ENCODE measurements at places on chromosomes 1 and 21.

DNA sequence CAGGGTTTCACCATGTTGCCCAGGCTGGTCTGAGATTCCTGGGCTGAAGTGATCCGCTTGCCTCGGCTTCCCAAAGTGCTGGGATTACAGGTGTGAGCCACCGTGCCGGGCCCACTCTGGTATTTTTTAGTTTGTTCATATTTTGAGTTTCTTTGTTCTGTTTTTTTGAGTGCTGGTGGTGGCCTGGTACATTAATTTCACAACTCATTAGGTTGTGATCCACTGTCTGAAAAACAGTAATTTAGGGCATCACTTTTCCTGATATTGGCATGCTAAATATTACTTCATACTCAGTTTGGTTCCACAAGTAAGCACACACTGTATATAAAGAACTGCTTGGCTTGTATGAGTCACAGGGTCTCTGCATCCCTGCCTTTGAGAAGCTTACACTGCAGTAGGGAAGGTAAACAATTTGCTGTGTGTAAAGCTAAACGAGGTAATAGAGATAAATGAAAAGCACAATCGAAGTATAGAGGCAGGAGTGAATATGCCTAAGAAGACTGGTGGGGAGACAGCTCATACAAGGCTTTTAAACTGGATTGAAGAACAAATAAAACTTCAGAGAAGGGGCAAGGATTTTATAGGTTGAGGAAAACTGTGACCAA lies 7.7 kb downstream of the SNX27 start:
- DNase-seq, result no peak

DNA sequence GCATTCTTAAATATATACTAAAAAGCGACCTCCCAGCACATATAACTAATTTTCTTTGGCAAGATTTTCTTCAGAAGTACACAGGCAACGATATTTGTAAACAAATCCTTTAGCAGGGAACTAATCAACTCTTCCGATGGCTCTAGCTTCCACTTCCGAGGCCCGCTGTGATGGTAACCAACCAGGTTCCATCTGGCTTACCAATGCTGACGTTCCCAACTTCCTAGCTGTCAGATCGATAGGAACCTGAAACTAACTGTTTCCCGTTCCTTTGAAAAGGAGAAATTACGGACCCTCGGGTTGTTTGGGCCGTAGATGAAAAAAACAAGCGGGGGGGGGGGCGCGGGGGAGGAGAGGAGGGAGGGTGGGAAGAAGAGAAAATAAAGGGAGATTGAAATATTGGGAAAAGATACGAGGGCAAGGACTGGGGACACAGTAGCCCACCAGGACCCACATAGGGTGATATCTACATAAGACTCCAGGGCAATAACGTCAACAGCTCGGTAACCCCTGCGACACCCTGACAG lies 513 bp downstream of the GTF2B start:
- peak; percentile 52 for DNase-seq

- no peak for DNase-seq
Measured at GRCh38 chr21:39094847-39095579, 88.2 kb downstream of the PSMG1 start.

DNA sequence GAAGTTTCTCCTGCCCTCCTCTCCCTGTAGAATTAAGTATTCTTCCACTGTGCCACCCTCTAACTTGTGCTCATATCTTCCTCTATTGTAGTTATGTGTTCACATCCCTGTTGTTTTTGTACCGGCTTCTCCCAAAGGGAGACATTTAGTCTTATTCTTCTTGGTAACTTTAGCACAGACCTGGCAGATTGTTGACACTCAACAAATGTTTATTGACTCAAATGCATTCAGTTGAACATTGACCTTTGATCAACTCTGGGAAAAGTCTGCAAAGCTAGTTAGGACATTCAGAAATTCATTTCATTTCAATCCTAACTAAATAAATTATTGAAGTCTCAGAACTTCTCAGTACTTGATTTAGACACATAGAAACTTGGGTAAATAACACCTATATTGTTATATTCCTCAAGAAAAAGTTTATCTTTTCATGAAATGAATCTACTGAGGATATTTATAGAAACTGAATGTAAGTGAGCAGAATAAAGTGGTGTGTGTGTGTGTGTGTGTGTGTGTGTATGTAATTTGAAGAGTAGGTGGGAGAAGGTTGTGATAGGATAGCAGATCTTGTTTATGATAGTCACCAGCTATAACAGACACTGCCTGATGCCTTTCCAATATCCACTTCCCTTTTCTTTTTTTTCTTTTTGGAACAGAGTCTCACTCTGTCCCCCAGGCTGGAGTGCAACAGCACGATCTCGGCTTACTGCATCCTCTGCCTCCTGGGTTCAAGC lies 872.4 kb upstream of the CXADR start:
- no peak for DNase-seq

DNA sequence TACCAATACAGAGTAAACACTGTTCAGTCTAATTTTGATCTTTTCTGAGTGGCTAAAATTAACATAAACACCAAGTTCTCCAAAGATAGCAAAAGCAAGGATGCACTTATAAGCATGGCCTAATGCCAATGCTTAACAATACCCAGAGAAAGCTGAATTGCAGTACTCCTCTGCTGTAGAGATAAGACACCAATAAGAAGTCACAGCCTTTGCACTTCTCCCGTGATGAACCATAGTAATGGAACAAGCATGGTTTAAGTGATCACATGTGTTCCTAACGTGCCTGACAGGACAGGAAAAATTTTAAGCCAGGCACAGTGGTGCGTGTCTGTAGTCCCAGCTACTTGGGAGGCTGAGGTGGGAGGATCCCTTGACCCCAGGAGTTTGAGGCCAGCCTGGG lies 5.6 kb downstream of the PRDX1 start:
- no peak for DNase-seq

DNA sequence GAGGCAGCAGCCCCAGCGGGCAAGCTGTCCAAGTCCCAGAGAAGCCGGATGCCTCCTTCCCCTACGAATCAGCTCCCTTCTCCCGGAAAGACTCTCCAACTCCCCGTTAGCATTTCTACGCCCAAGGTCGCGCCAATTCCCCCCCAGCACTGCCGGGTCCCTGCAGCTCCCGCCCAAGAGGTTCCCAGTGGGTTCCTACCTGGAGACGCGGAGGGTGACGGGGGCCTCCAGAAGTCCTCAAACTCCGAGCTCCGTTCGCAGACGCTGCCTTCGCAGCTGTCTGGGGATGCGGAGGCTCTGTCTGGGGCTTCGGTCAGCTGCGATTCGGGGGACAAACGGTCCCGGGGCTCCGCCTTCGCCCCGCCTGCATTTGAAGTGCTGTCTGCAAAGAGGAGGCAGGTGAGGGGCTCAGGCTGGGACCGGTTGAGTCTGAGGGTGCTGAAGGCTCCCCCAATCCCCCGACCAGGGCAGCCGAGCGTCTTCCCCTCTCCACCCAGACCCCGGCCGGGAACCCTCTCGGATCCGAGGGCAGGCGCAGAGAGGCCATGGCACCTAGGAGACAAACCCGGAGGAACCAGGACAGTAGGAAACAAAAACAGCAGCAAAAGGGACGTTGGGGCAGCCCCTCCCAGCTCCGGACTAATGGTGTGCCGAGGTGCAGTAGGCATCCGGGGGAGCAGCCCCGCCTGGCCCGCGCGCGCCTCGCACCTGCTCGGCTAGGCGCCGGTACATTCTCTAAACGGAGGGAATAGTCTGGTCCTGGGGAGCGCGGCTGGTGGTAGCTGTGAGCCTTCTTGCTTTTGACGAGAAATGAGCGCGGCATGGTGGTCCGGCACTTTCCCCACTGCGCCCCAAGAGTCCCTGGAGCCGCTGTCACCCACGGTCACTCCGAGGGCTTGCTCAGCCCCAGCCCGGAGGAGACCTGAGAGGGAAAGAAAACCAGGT lies 3.8 kb downstream of the GFI1 start:
- peak; percentile 42 for DNase-seq

- DNase-seq, result peak; percentile 31
Measured at GRCh38 chr1:65319141-65319540, 9.8 kb downstream of the DNAJC6 start.

DNA sequence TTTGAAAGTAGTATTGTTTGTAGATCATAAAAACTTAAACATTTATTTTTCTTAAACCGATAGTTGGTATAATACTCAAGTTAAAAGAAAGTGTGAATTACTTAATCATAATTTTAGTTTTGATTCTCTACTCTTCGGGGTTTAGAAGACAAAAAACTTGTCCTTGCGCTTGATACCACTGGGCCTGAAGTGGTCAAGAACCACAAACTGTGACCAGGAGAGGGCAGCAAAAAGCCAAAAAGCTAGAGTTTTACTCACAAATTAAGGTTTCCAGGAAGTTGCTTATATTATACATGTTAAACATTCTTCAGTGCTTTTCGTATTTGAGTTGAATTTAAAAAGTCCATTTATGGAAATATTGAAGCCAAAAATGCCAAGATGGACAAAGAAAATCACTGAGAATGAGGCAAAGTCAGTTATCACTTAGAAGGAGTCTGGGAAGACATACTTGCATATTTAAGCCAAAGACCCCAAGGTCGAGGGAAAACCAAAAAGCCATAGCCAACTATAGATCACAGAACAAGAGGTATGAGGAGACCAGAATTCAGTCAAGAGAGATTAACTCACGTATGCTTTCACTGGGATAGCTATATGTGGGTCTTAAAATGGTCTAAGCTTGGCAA lies 34.2 kb downstream of the EFCAB7 start:
- DNase-seq, result no peak

DNA sequence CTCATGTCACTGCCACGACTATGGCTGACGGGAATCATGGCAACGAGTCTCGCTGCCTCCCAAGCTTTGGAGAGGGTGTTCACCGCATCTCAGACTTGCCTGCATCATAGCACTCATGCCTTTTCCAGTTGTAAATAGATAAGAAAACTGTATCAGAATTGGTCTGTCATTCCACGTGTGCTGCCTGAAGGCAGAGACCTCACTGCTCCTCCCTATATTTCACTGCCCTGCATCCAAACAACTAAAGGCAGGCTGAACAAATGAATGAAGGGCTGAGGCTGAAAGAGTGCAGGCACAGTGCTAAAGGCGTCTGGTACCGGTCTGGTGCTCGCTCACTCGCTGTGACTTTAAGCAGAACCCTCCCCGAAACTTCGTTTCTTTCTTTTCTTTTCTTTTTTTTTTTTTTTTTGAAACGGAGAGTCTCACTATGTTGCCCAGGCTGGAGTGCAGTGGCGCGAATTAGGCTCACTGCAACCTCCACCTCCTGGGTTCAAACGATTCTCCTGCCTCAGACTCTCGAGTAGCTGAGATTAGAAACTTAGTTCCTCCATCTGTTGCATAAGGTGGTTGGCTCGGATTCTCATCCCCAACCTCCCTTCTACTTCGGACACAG lies 542 bp downstream of the EIF2B3 start:
- no peak for DNase-seq

DNA sequence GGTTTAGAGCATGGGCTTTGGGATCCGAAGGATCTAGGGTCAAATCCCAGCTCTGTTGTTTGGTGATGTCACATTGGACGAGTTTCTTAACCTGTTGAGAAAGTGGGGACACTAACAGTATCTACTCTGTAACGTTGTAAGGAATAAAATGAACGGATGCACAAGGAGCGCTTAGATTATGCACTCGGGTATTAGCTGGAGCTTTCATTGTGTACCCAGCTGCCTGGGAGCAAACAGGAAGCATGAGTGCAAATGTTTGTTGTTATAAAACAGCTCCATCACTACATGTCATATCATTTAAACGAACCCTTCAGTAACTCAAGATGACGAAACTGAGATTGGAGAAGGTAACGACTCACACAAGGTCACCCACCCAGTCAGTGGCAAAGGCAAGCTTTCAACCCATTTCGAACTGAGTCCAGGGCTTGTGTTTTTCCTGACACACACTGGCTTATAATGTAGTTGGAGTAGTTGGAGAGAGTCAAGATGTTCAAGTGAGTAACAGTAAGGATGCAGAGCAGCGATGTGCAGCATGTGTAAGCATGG lies 16.2 kb upstream of the SLC6A17 start:
- DNase-seq, result no peak

GRCh38 chr21:29155933-29156260 lies 25.5 kb downstream of the MAP3K7CL start:
- DNase-seq, result no peak

- DNase-seq, result no peak
Measured at GRCh38 chr1:14826172-14826636, 227.7 kb downstream of the KAZN start.

- DNase-seq, result peak; percentile 73
Measured at GRCh38 chr1:112618721-112619517, at the start of gene ST7L. TSS of gene ST7L (minus strand) at chr1:112619141. CDS start at chr1:112619113, 28 bp downstream.

DNA sequence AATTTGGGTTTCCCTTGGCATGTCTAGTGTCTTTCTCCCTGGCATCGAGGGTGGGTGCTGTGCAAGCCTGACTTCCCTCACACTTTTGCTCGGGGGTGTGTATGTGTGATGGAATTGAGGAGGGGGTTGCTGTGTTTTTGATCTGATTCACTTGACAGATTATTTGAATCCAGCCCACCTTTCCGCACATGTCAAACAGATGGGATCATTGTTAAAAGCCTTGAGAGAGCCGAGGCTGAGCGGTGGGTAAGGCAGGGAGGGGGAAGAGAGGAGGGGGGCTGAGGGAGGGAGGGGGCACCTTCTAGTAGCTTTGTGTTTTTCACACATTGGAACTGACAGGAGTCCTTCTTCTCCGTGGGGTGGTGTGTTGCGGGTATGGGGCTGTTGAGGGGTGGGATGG lies 90.0 kb downstream of the PAPPA2 start:
- no peak for DNase-seq

DNA sequence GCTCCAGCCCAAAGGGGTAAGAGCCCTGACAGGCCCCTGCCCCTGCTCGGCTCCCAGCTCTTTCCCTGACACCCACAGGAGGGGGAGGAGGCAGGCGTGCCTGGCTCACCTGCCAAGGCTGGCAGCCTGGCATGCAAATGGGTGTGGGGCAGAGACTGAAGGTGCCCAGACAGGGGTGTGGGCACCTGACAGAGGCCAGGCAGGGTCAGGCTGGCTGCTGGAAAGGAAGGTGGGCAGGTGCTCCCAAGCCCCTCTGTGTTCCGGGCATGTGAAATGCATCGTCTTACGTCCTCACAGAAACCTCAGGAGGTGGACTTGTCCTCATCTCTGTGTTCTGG lies 19.4 kb upstream of the CASZ1 start:
- DNase-seq, result no peak

DNA sequence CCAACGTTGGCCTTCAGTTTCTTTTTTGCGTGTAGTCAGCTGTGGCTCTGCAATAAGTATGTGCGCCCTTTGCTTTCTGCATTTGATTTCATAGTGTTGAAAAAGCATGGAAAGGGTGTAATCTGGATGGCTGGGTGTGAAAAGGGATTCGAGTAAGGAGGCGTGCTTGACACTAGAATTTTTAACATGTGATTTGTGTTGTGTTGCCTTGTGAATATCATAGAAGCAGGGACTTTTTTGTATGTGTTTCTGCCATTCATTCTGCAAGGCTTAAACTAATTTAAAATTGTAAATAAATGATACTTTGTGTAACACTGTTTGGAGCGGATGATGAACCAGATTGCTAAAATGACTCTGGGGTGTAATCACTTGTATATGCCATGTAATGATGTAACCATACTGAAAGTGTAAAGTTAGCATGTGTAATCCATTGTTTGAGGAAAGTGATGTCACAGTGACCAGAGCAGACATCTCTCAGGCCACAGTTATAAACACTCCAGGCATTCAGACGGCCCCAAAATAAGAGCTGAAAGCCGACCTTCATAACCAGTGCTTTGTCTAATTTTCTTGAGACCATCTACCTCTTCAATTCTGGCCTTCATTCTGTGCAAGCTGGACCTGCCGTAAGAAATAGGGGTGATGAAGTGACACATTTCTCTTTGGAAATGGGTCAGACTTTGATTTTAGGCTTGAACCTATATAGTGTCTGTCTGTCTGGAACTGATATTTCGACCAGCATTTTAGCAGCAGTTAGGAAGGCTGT lies 618 bp downstream of the SH3BGR start:
- no peak for DNase-seq
